Left kidney (tissue), 8 donors: ENCODE measurements at places on chromosomes 5 and 9. TPM values are rescaled to one million over a fixed set of nuclear protein-coding genes. Genes with fewer than 3 reads are reported as not detected.

Gene SLC6A18
- 0.53 TPM for polyA plus RNA-seq

DNA sequence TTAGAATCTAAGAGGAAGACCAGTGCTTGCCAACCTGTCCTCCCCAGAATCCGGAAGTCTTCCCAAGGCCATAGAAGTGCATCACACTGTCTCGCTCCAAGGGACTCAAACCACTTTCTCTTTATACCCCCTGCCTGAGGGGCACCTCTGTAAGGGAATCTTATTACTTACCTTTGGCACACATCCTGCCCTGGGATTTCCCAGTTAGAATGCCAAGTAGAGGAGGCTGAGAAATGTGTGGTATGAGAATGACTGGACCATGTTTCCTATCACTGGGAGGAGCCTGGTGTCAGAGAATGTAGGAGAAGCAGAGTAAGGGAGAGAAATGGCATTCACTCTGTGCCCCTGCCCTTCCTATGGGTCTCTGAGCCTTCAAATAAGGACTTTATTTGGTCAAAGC is 85.8 kb downstream of the AOPEP start:
- no peak for DNase-seq

DNA sequence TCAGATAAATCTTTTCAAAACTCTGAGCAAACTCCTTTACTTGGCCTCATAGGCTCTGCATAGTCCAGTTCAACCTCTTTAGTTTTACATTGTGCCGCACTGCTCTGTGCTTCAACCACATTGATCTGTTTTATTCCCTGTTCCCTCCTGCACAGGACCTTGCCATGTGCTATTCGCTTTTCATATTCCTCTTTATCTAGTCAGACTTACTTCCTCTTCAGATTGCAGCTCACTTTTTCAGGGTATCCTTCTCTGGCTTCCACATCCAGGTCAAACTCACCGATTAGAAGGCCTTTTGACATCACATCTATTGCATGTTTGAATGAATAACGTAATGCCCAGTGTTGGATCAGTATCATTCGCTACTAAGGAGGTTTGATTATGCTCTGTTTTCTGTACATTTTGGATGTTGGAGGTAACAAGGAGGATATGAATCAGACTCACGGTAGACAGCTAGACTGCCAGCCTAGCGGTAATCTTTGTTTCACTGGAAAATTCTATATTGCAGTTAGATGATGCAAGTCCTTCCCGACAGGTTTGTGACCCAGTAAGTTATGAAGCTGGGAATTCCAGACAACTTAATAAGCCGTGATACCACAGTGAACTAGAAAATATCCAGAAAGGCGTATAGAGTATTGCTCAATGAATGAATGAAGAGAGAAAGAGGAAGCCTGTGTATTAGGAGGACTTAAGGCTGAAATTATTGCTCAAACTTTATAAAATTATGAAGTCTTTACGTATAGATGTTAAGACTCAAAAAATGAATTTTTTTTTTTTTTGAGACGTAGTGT is 65.7 kb downstream of the IQGAP2 start:
- no peak for DNase-seq

DNA sequence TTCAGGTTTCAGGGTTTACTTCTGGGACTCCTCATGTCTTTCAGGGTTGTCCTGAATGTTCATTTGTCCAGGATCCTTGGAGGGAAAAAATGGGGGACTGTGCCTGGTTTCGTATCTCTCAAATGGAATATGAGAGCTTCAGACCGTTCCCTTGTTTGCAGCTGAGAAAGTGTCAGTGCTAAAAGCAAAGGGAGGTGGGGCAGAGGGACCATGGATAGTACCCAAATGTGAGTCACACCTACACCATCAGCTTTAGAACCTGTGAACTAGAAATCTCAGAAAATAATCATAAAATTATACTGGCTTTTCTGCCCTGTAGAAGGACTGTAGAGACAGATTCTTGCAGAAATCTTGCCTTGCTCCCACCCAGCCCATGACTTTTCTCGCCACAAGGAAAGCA is 84.3 kb upstream of the TAF11L2 start:
- DNase-seq = no peak

DNA sequence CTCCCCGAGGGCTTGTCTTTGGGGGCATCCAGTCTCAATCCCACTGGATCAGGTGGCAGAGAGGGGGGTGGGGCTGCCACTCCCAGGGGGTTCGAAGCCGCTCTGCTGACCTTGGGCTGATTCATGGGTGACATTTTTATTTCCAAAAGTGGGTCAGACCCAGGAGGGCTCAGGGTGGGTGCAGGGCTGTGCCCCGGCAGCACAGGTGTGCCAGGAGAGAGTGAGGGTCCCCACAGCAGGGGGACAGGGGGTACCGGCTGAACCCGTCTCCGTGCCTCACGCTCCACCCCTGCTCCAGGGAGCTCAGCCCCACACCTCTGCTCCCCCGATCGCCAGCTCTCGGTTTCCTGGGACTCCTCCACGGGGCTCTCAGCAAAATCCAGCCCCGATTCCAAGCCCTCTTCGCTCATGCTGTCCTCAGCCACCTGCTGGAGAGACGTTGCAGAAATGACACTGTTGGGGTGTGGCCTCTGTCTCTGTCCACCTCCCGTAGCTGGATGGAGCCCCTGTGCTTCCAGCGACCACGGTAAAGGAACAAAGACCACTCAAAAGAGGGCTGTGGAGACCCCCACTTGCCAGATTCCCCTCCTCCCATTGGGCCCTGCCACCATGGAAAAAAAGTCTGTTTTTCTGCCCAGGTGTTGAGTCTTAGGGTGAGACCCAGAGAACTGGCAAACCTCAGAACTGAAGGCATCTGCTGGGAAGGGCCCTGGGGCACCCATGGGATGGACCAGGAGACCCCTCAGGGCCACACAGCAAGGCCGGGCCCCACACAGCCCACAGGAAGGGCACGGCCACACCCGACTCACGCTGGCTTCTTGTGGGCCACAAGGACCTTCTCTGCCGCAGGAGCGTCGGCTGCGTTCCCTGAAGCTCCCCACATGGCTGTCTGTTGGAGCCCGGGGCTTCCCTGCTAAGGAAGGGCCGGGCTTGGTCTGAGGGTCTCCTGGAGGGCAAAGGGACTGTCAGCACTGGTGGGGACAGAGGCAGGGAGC is 10.6 kb upstream of the QSOX2 start:
- no peak for DNase-seq

DNA sequence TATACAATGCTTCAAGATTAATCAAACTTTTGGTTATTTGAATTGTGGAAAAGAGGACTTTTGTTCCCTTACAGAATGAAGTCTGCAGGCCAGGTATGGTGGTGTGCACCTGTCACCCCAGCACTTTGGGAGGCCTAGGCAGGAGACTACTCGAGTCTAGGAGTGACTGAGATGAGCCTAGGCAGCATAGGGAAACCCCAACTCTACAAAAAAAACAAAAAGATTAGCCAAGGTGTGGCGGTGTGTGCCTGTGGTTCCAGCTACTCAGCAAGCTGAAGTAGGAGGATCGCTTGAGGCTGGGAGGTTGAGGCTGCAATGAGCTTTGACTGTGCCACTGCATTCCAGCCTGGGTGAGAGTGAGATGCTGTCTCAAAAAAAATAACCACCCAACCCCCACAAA is 9.3 kb downstream of the CCNH start:
- no peak for DNase-seq

GRCh38 chr5:158727136-158727535 is 372.6 kb downstream of the EBF1 start:
- DNase-seq = no peak

DNA sequence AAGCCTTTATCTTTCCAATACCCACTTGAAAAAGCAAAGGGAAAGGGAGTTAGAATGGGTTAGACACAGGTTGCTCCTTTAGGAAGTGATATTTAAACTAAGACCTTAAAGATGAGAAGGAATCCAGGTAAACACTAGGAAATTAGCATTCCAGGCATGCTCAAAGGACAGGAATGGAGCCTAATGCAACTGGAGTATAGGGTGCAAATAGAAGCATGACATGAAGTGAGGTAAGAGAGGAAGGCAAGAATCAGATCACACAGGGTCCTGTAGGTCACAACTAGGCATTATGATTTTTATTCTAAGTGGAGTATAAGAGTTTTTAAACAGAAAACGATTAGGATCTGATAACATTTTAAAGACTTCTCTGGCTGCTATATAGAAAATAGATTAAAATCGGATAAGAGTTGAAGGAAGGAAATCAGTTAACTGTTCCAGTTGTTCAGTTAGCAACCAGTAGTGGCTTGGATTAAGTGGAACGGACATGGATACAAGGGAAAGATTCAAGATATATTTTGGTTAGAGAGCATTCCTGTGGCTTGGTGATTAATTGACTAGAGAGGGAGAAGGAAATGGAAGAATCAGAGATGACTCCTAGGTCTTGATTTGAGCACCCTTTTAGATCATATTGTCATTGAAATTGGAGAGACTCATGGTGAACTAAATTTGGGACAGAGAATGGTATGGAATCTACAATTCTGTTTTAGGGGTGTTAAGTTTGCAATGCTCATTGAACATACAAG is 95.9 kb downstream of the FBXO4 start:
- no peak for DNase-seq

DNA sequence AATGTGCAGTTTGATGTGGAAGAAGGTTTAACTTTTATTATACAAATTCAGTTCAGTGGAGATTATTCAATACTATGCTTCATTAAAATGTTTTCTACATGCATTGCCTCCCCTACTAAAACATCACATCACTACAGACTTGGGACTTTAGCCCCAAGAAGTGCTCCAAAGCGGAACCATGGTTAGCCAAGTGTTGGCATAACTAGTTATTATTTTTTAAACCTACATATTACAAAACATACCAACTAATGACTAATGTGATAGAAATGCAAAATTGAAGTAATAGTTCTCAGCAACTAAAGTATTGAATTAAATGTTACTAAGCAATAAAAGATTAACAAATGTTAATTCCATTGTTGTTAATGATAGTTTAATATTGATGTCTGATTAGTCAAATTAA is 74.5 kb downstream of the XRCC4 start:
- no peak for DNase-seq

DNA sequence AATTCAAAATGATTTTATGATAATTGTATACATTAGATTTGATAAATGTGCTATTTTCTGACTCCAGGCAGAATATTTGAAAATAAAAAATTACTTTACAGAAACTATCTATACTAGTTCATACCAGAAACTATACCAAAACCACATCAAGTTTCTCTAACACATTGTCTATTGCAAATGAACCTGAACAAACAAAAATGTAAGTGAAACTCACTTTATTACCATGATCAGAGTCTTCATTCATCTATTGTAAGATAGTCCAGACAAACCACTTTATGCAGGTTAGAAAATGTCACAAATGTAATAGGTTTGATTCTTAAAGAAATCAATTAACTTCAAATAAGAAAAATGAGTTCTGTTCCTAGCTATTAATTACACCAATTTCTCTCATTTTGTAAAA is 99.4 kb downstream of the OXCT1 start:
- DNase-seq = no peak

DNA sequence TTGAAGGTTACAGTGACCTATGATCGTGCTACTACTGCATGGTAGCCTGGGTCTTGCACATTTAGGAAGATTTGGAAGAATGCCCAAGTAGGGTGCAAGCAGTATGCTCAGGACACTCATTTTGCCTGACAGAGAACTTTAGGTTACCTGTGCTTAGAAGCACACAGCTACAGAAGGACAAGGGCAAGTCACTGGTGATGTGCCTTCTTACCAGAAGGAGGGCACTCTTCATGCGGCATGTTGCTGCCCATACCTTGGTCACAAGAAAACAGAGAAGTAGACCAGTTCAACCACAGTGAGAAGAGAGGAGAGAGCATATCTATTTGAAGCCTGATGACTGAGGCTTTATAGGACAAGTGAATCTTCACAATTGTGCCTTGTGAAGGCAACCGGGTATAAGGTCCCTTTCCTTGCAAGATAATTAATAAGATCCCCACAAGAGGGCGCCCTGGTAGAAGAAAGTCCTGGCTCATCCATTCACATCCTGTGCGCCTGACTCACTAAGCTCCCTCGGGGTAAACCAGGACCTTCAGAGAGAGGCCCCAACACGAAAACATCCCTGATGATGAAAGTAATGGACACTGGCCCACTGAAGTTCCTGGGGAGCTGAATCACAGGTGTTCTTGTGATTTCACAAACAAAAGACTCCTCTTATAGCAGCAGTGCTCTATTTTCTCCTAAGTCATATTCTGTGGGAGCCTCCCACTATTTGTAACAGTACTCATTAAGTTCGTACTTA is 38.1 kb upstream of the STARD4 start:
- DNase-seq = peak; percentile 91

- peak; percentile 72 for DNase-seq
Observed at GRCh38 chr9:127388037-127388855, 8.7 kb upstream of the SLC2A8 start.

DNA sequence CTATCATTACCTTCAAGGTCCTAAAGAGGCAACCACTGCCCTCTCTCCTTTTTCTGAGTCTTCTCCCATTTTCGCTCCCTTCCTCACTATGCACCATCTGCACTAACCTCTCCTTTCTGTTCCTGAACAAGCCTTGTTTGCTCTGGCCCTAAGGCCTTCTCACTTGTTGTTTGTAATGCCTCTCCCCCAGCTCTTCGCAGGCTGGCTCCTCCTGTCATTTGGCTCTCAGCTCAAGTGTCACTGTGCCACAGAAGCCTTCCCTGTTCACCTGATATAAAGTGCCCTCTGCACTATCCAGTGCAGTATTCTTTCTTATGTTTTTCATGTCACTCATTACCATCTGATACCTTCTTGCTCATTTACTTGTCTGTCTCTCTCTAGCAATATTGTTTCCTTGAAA is 303.7 kb downstream of the KCNN2 start:
- DNase-seq = peak; percentile 14

- DNase-seq = no peak
Observed at GRCh38 chr5:84494453-84494852, 109.8 kb upstream of the EDIL3 start.

DNA sequence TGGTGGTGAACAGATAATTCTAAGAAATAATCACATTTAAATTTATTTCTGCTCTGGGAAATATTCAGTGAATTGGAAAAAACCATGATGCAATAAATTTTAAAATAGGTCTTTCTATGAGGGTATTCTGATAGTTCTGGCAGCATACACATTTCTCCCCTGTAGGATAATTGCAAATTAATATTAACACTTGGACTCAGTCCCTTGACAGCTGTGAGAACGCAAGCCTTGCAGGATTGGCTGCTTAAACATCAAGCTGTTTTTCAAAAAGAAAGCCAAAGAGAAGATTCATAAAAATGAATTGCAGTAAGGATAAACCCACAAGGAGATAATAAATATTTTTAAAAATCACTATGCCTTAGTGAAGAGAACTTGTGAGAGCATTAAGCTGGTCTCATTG is 180.0 kb downstream of the MTRR start:
- DNase-seq = no peak
